ENCODE measurements at places on chromosomes 11 and 22. TPM values are rescaled to one million over a fixed set of nuclear protein-coding genes. Genes with fewer than 3 reads are reported as not detected.

Gene MAP6
- 0.17 TPM for total RNA-seq

Gene SESN3
- 60.1 TPM for total RNA-seq

Gene OR51L1
- not detected for total RNA-seq

Gene NXPE4
- total RNA-seq, result not detected

Gene OR4D5
- not detected for total RNA-seq

Gene MAPK8IP2
- 0.26 TPM for total RNA-seq

Gene NCAM1
- total RNA-seq, result 0.51 TPM

Gene KCNA4
- 0.26 TPM for total RNA-seq

Gene SYT7
- total RNA-seq, result 9.2 TPM

Gene ASCL2
- total RNA-seq, result not detected

Gene NLRP6
- total RNA-seq, result not detected

Gene ATG2A
- total RNA-seq, result 7.4 TPM

Gene MS4A1
- total RNA-seq, result not detected
